ENCODE measurements at places on chromosomes 2 and 18. TPM values are rescaled to one million over a fixed set of nuclear protein-coding genes. Genes with fewer than 3 reads are reported as not detected.
A peak's percentile ranks its signal among the peaks of the same experiment; 100 is the strongest.

GRCh38 chr18:79399275-79400081 lies 3.7 kb downstream of the NFATC1 start:
- no peak for DNase-seq

GRCh38 chr2:8324901-8325300 lies 357.0 kb upstream of the ID2 start:
- no peak for DNase-seq

- peak; percentile 70 for DNase-seq
Measured at GRCh38 chr2:69253611-69254301, 133.3 kb downstream of the GFPT1 start.

- DNase-seq: no peak
Measured at GRCh38 chr2:64792300-64792699, 138.6 kb upstream of the SERTAD2 start.

DNA sequence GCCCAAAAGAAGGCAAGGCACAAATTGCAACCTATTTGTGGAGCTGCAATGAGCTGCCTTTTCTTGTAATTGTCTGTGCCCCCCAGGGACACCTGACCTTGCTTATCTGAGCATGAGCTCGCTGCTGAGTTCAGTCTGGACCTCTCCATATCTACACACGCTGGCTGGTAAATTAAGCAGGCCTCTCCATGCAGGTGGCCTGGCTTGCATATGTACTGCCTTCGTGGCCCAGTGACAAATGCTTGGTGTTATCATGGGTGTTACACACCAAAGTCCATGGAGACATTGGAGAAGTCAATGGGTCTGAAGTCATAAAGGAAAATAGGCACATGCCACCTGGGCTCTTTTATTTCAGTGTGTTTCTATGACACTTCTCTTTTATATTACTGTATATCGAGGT lies 121.2 kb downstream of the IRS1 start:
- no peak for DNase-seq

GRCh38 chr2:233124421-233125080 lies 64.4 kb downstream of the INPP5D start:
- peak; percentile 22 for DNase-seq

- DNase-seq: no peak
Measured at GRCh38 chr18:45993438-45993837, 26.3 kb upstream of the EPG5 start.

DNA sequence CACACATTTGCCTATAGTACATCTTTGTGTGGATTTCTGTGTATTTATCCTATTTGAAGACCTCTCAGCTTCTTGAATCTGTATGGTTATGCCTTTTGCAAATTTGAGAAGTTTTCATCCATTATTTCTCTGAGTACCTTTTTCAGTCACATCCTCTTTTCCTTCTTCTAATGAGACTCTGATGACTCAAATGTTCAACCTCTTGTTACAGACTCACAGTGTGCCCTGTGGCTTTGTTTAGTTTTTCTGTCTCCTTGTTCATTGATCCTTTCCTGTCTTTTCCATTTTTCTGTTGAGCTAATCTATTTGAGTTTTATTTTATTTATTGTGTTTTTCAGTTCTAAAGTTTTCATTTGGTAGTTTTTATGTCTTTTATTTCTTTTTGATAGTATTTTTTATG lies 87.0 kb upstream of the LRP1B start:
- DNase-seq: no peak

GRCh38 chr2:241555711-241556110 lies 2.8 kb upstream of the BOK start:
- no peak for DNase-seq

DNA sequence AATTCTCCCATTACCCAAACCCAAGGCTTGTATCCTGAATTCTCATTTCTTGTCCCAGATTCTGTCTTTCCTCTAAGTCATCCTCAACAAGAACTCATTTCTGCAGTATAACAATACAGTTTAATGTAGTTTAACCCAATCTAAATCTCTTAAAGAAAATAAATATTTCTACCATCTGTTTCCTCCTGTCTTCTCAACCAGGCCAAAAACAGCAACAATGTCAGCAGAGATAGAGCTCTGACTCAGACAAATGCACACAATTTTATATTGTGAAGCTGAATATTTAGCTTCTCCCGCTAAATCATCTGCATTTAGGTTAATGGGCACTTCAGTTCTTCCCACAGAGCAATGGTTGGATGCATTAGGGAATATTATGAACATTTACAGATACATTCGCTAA lies 35.7 kb upstream of the KYNU start:
- DNase-seq: no peak

DNA sequence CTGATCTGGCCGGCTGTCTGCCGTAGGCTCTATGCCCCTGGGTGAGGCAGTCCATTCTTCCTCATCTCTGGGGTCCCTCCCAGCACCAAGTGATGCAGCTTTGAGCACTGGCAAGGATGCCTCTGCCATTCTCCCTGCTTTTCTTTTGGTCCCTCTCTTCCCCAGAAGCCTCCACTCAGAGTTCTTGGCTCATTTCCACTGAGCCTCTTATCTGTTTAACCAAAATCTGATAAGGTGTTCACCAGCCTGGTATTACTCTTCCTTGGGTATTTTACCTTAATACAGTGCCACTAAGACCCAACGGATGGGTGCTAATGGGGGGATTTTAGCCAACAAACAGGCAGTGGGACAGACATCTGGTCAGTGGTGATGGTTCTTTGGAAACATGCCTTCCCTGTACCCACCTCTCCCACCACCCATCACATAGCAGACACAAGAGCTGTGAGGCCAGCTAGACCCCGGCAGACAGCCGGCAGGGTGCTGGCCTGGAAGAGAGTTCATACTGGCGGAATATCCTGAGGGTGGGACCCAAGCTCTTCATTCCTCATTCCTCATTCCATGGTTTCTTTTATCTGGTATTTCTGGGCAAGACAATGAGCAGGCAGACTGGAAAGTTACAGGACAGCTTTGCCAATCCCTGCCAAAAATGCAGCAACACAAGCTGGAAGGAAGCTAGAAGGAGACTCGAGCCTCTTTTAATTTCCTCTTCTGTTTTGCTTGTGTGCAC lies 34.6 kb downstream of the ZBTB7C start:
- DNase-seq: peak; percentile 18

DNA sequence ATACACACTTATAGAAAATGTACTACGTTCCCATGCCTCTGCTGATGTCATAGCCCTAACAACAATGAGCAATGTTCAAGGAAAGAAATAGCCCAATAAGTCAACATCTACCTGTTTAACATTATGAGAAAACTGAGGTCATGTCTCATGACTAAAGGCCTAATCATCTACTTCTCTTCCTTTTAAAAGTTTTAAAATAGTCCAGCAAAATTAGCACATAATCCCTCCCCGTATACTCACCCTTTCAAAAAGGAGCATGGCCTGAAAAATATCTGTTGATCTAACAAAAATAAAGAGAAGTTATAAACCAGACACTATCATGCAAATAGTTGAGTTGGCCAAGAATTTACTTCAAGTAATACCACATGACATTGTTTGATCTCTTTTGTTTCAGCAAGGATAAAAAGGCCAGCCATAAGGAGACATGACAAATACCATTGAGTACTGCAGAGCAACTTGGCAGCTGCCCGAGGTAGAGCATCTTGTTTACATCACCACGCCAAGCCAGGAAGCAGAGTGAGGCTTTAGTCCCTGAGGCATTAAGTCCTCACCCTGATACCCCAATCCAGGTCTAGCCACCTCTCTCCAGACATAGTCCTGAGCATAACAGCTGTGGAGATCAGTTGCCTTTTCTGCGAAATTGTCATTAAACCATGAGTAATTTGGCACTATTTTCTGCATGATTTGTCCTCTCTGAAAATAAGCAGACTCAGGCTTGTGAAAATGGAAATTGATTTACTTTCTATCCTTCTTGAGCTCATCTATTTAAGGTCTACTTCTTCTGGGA lies 137.4 kb upstream of the ETAA1 start:
- DNase-seq: peak; percentile 57

GRCh38 chr2:197426723-197427603 lies 7.9 kb downstream of the SF3B1 start:
- no peak for DNase-seq

DNA sequence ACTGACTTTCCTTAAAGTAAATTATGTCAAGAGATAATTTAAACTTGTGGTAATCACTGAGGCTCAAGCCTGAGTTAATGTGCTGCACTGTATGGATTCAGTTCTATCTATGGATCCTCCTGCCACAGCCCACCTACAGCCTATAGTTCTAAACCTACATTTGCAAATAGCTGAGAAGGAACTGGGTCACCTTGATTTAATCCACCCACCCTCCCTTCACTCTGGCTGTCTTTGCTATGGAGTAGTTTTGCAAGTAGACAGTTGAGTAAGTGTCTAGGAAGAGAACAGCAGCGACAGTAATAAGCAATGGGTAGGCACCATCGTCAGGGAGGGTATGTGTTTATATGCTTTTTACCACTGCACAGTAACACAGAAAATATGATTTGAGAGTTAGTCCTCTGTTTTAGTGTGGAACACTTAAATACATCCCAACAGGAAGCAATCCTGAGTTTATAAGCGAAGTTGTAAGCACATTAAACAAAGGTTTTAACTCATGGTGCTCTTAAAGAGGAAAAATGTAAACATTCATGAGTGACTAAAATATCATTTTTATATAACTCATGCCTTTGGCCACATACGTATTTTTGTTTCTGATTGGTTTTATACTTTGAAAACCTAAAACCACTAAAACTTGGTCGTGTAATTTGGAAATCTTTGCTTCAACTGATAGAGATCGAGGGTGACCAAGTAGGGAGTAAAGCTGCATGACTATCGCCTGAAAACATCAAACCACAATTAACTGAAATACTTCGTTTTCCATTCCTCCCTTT lies 36.3 kb upstream of the CHRNA1 start:
- no peak for DNase-seq

DNA sequence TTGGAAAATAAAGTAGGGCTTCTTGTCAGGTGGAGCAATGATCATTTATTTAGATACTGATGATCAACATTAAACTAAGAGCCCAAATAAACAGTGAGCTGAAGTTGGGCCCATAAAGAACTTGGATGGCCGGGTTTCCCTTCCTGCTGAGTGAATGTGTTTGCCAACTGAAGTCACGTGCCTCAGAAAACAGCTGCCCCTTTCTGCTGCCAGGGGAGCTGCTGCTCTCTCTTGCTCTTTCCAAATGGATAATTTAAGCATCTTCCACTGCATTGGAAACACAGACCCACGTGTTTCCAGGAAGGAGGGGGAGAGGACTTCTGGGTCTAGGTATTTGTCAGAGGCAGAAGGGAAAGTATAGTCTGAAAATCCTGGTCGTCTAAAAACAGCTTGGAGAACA lies 22.9 kb upstream of the NCKAP5 start:
- peak; percentile 44 for DNase-seq

- no peak for DNase-seq
Measured at GRCh38 chr2:109260886-109261700, 132.1 kb downstream of the SH3RF3 start.

DNA sequence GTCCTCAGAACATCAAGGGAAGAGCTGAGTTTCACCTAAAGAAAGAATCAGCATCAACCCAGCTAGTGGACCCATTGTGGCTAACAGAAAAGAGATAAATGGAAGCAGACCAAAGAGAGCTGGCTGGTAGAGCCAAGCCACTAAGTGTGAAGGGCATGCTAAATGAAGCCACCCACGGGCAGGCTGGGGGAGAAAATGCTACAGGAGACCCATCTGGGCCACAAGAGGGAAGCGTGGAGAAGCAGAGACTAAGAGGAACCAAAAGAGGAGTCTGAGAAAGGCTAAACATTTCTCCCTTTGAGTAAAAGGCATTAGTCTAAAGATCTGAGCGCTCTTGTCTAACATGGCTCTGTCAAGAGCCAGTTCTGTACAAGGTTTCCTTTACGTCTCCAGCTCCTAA lies 15.8 kb downstream of the CWC22 start:
- DNase-seq: no peak

GRCh38 chr2:49959961-49960553 lies 805.7 kb upstream of the FSHR start:
- DNase-seq: no peak

- no peak for DNase-seq
Measured at GRCh38 chr2:207683879-207684627, 27.4 kb upstream of the CCNYL1 start.

GRCh38 chr2:79860228-79861058 lies 347.6 kb downstream of the CTNNA2 start:
- DNase-seq: no peak

GRCh38 chr2:177675350-177675821 lies 282.8 kb downstream of the AGPS start:
- no peak for DNase-seq

- DNase-seq: no peak
Measured at GRCh38 chr2:16014802-16015201, 74.5 kb downstream of the MYCN start.

DNA sequence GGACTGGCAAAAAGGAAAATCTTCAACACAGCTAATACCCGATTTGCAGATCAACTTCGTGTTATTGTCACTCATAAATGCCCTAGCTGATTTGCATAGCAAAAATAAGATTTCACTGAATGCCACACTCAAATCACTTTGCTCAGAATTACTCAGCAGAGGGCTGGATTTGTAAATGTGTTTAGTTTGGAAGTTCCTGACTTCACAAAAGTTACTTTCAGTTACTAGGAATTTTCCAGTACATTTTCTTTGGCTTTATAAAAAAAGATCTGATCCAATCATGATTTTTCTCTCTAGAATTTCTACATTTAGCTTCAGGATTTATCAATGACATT lies 433.3 kb upstream of the ID2 start:
- DNase-seq: no peak

DNA sequence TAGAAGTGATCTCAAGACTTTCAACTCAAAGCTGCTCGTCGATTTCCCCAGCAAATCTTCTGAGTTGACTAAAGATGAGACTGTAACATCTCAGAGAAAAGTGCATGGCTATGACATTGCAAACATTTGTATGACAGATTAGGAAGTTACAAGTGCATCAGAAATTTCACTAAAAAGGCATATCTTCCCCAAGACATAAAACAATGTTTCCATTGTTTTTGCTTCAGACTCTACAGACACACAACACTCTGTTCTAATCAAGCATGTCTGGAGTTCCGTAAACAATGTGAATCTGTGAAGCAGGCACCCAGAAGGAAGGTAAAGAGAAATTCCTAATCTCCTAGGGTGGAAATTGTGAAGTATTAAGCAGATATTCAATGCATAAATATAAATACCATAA lies 144.6 kb upstream of the LYPD1 start:
- no peak for DNase-seq

- DNase-seq: no peak
Measured at GRCh38 chr2:16747689-16748088, 82.1 kb upstream of the CYRIA start.

The CDH2 gene
- total RNA-seq: 3.1 TPM

The RIT2 gene
- not detected for total RNA-seq

The HOXD13 gene
- total RNA-seq: not detected

The SPEG gene
- 80.5 TPM for total RNA-seq

The PLCD4 gene
- total RNA-seq: 0.49 TPM

The LIPG gene
- 138 TPM for total RNA-seq

The RTTN gene
- 8.7 TPM for total RNA-seq

The KCNE4 gene
- total RNA-seq: 7.4 TPM

The FABP1 gene
- total RNA-seq: 1.5 TPM

The KIAA2012 gene
- total RNA-seq: not detected

The ACAA2 gene
- 84.2 TPM for total RNA-seq

The PMAIP1 gene
- total RNA-seq: 1.4 TPM

The STEAP3 gene
- total RNA-seq: 9.3 TPM

The ACMSD gene
- 47.0 TPM for total RNA-seq

The CYP27A1 gene
- 20.4 TPM for total RNA-seq

The MAL gene
- 2.9 TPM for total RNA-seq

The C2orf66 gene
- total RNA-seq: not detected
